Caco-2 (cell line): ENCODE measurements at places on chromosomes 4 and X. TPM values are rescaled to one million over a fixed set of nuclear protein-coding genes. Genes with fewer than 3 reads are reported as not detected.

- no peak for DNase-seq
Measured at GRCh38 chr4:164648151-164648848, 105.6 kb upstream of the SMIM31 start.

DNA sequence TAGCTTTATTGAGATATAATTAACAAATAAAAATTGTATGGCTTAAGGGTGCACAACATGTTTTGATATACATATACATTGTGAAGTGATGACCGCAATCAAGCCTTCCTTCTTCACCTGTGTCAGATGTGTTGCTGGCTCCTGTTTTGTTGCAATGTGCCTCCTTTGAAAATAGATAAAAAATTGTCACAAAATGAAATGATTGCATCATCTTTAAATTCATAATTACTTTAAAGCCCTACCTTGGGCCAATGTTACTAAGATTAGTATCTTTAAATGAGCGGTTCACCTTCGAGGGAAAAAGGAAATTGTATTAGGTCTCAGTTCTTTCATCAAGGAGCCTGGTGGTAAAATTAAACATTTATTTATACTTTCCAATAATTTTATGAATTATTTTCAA lies 77.3 kb downstream of the GPRIN3 start:
- DNase-seq: no peak

DNA sequence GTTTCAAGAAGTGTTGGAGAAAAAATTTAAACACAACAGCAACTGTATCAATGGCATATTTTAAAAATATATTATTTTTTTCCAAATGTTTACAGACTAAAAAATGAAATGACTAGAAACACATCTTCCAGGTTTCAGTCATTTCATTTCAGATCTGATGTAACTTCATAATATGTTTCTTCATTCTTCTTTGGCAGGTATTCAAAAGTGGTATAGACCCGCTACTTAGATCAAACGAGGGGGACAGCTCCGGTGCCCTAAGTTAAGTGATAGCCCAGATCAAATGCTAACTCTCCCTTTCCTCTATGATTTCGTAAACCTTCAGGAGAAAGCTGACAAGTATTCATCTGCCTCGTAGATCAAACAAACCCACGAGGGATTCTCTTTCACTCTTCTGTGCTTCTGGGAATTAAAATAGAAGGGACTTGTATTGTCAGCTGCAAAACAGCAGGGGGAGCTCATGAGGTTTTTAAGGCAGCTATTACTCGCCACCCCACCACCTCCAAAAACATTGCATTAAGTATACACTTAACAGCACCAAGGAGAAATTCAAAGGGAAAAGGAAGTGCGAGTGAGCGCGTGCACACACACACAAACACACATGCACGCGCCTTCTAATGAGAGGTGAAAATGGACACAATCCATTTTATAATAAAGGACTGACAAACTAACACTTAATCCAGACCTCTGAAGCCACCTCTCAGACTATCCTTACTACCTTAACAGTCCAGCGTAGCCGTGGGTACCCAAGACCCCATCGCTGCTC lies 21.4 kb downstream of the HELT start:
- peak; percentile 41 for DNase-seq

GRCh38 chrX:120753413-120754251 lies 122.0 kb downstream of the CT47B1 start:
- no peak for DNase-seq

GRCh38 chr4:153227469-153228075 lies 23.3 kb downstream of the TRIM2 start:
- no peak for DNase-seq

DNA sequence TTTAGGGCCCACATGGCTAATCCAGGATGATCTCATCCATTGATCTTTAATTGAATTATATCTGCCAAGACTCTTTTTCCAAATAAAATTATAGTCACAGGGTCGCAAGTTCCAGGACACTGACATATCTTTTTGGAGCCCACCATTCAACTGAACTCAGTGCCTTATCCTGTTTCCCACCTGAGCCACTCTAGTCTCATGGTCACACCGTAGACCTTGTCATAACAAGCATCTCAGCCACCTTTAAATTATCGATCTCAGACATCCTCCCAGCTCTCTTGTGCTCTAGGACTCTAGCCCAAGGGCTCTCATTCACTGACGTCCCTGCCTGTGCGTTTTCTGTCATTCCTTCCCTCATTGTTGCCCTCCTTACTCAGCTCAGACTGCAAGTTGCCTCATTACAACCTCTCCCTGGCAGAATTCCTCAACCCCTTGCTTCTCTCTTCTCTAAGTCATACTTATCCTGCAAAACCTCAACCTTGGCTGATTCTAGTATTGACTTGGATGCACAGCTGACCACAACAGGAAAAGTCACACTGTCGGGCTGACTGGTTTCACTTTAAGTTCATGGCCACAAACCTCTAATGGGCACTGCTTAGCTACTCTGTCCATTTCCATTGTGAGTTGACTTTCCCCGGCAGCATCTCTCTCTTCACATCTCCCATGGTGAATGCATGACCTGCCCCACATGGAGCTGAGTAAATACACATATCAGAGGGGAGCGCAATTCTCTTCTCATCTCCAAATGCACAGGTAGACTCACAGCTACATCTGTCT lies 91.0 kb upstream of the TRIM2 start:
- DNase-seq: no peak

- DNase-seq: peak; percentile 92
Measured at GRCh38 chrX:115560978-115561604, at the start of gene PLS3. Gene PLS3, plus strand, starts transcription at chrX:115561174. Its CDS starts 49,077 bp downstream, at chrX:115610251.

- DNase-seq: no peak
Measured at GRCh38 chrX:77505227-77505626, 58.0 kb downstream of the FGF16 start.

GRCh38 chr4:4494882-4495281 lies 47.0 kb downstream of the STX18 start:
- no peak for DNase-seq

- no peak for DNase-seq
Measured at GRCh38 chr4:22485737-22486136, 30.1 kb downstream of the ADGRA3 start.

- no peak for DNase-seq
Measured at GRCh38 chrX:154652311-154653047, 900 bp downstream of the CTAG2 start.

GRCh38 chr4:26489101-26489985 lies 941 bp downstream of the CCKAR start:
- DNase-seq: no peak

The XAGE2 gene
- total RNA-seq: 2.8 and 5.7 TPM in 2 replicates

The FAT1 gene
- total RNA-seq: 135 and 141 TPM in 2 replicates

The CLGN gene
- 2.6 and 5.5 TPM in 2 replicates for total RNA-seq

The FAM53A gene
- total RNA-seq: 4.1 and 5.2 TPM in 2 replicates
